Osteoblast (primary cell): ENCODE measurements at places on chromosomes 12 and 14. TPM values are rescaled to one million over a fixed set of nuclear protein-coding genes. Genes with fewer than 3 reads are reported as not detected.

The GPR162 gene
- 1.4 and 5.0 TPM in 2 replicates for total RNA-seq

The TPH2 gene
- under 0.01 TPM in 1 of 2 replicates, not detected in the other for total RNA-seq

The KCNJ8 gene
- 5.1 and 9.1 TPM in 2 replicates for total RNA-seq

The FKBP3 gene
- 17.4 and 17.7 TPM in 2 replicates for total RNA-seq

The RNF212B gene
- total RNA-seq: not detected in 2 replicates

The KRT6A gene
- under 0.01 and 0.72 TPM in 2 replicates for total RNA-seq

The KCNC2 gene
- total RNA-seq: not detected in 2 replicates

The SNX6 gene
- 177 and 204 TPM in 2 replicates for total RNA-seq

The HOXC9 gene
- total RNA-seq: 8.3 and 11.6 TPM in 2 replicates

The C12orf50 gene
- under 0.01 TPM in 1 of 2 replicates, not detected in the other for total RNA-seq

The DICER1 gene
- total RNA-seq: 53.6 and 55.7 TPM in 2 replicates

The CAPZA3 gene
- not detected in 2 replicates for total RNA-seq

The CFAP73 gene
- not detected in 2 replicates for total RNA-seq

The PPP4R4 gene
- total RNA-seq: under 0.01 and 0.29 TPM in 2 replicates

The MORN3 gene
- total RNA-seq: 0.88 and 1.4 TPM in 2 replicates

The GLIPR1L1 gene
- not detected in 2 replicates for total RNA-seq

The INSM2 gene
- not detected in 2 replicates for total RNA-seq

The PDE6H gene
- total RNA-seq: not detected in 2 replicates

The FAM186B gene
- total RNA-seq: 0.59 and 0.72 TPM in 2 replicates

The PSEN1 gene
- total RNA-seq: 77.8 and 79.6 TPM in 2 replicates

The GALNT8 gene
- not detected in 2 replicates for total RNA-seq

The GUCY2C gene
- not detected in 2 replicates for total RNA-seq

The MYF6 gene
- not detected in 2 replicates for total RNA-seq

The ZC2HC1C gene
- 1.1 and 1.2 TPM in 2 replicates for total RNA-seq

The DDN gene
- under 0.01 and 0.29 TPM in 2 replicates for total RNA-seq

The ART4 gene
- not detected in 2 replicates for total RNA-seq

The IL26 gene
- 2.4 and 3.6 TPM in 2 replicates for total RNA-seq

The LMNTD1 gene
- not detected in 2 replicates for total RNA-seq

The MPHOSPH9 gene
- 42.7 and 43.6 TPM in 2 replicates for total RNA-seq

The KLRD1 gene
- total RNA-seq: 0.29 and 0.36 TPM in 2 replicates

The TSPAN19 gene
- not detected in 2 replicates for total RNA-seq

The ERBB3 gene
- 1.1 and 2.4 TPM in 2 replicates for total RNA-seq

The CHFR gene
- 54.8 and 55.0 TPM in 2 replicates for total RNA-seq

The NAA30 gene
- 19.5 and 21.8 TPM in 2 replicates for total RNA-seq

The GPR135 gene
- 5.1 and 5.3 TPM in 2 replicates for total RNA-seq

The PPP1R13B gene
- total RNA-seq: 3.3 and 4.4 TPM in 2 replicates

The USP44 gene
- total RNA-seq: under 0.01 and 0.36 TPM in 2 replicates

The OTX2 gene
- total RNA-seq: not detected in 2 replicates

The CCDC196 gene
- not detected in 2 replicates for total RNA-seq

The PIANP gene
- not detected in 2 replicates for total RNA-seq
